Mucosa of gallbladder (tissue), 1 donor: ENCODE measurements at places on chromosomes 7 and 10. TPM values are rescaled to one million over a fixed set of nuclear protein-coding genes. Genes with fewer than 3 reads are reported as not detected.

Gene GIMAP1
- total RNA-seq: 5.1 TPM

Gene CFAP58
- 0.12 TPM for total RNA-seq

Gene TLX1
- total RNA-seq: not detected

DNA sequence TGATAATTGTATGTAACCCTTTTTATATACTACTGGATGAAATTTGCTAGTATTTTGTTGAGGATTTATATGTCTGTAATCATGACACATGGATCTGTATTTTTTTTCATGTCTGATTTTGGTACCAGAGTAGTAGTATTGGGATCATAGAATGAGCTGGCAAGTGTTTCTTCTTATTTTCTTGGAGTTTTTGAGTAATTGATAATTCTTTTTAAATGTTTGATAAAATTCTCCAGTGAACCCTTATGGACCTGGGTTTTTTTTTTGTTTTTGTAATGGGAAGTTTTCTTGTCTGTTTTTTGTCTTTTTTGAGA, 28.4 kb downstream of the ZNF33A start:
- DNase-seq: no peak

- DNase-seq: no peak
These were observed 11.6 kb downstream of the FRG2B start for GRCh38 chr10:133614830-133615580.

GRCh38 chr7:85688712-85689111, 501.9 kb upstream of the SEMA3D start:
- no peak for DNase-seq

- no peak for DNase-seq
These were observed 567.8 kb upstream of the NRG3 start for GRCh38 chr10:81306971-81307782.

- DNase-seq: no peak
These were observed 122.0 kb downstream of the ELAPOR2 start for GRCh38 chr7:86937363-86937878.
